ENCODE measurements at places on chromosomes 16 and 17.

DNA sequence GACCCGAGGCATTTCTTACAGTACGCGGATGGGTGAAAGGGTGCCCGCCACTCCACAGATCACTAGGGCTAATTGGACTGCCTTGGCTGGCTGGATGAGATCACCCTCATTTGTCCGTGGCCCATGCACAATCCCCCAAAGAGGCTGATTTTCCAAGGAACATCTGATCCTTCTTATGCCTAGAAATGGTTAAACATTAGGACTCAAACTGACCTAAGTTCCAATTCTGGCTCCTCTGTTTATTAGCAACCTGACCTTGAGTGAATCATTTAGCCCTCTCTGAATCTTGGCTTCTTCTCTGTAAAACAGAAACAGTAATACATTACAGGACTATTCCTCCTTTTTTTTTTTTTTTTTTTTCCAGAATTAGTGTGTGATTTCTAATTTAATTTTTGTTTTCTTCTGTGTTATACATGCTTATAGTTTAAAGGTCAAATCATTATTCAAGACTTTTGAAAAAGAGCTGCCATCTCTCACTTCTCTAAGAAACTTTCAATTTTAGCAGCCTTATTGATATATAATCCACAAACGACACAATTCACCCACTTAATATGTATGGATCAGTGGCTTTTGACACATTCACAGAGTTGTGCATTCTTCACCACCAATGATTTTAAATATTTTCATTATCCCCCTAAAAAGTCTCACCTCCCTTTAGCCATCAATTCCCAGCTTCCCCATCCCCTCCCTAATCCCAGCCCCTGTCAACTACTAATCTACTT, 45.4 kb upstream of the TMEM132E start:
- DNase-seq = no peak

- no peak for DNase-seq
Measured at GRCh38 chr17:48375356-48375755, 54.7 kb downstream of the SKAP1 start.

DNA sequence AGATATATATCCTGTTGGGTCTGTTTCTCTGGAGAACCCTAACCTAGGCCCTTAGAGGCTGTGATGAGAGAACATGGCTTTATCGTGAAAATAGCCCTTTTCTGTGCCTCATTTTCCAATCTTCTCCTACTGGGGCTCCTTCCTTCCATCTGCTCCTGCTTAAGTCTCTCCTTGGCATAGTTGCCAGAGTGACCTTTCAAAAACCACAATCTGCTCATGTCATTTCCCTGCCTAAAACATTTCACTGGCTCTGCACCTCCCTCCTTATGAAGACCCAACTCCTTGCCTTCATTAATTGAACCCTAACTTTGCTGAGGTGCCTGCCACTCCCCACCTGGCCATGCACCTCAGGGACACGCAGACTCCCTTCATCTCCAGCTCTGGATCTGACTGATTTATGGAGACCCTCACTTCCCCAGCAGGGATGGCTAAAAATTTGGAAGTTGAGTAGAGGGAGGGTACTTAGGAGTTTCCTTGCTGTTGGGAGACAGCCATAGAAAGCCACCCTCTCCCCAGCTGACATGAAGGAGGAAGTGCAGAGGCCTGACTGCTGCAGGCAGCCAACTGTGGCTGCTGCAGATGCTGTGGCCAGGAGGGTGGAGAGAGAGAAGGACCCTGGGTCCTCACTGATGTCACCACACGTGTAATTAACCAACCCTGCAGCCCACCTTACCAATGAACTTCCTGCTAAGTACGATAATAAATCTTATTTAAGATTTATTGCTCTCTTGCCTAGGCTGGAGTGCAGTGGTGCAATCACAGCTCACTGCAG, 6.3 kb upstream of the GGA2 start:
- DNase-seq = no peak

DNA sequence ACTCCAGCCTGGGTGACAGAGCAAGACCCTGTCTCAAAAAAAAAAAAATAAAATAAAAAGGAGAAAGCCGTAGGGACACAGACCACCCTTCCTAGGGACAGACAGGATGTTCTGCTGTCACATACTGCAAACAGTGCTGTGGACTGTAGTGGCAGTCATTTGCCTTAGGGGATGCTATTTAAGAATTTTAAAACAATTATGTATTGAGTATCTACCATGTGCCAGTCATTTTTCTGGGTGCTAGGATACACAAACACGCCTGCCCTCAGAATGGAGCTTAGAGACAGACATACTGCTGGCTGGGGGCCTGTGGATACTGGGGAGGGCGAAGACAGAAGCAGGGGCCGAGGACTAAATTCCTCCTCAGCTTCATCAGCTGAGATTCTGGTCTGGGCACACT, 45.5 kb downstream of the MRC2 start:
- no peak for DNase-seq

- DNase-seq = no peak
Measured at GRCh38 chr16:88907768-88908167, 41.3 kb upstream of the PABPN1L start.

Data from activated CD8-positive, alpha-beta memory T cell treated with anti-CD3 and anti-CD28 coated beads for 24 hours (primary cell).